ENCODE measurements at places on chromosomes 7 and 10.

- no peak for DNase-seq
Measured at GRCh38 chr10:100148353-100149211, 37.2 kb downstream of the ERLIN1 start.

- no peak for DNase-seq
Measured at GRCh38 chr10:107364872-107365271, 200.4 kb upstream of the SORCS1 start.

DNA sequence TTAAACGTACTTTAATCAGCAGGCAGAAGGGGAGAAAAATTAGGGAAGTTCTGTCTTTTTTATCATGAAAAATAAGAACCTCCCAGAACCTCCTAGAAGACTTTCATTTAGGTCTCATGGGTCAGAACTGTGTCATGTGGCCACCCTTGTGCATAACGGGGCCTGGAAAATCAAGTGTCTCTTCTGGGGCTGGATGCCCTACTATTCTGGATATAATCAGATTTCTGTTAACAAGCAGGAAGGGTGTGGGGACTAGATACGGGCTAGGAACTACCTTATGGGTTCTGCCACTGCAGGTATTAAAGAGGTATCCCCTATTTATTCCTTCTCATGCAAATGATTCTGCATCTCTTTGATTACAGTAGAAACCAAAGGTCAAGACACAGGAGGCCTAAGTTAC, 14.1 kb downstream of the LANCL2 start:
- DNase-seq = no peak

- DNase-seq = no peak
Measured at GRCh38 chr7:88243345-88243909, 23.6 kb upstream of the SRI start.

DNA sequence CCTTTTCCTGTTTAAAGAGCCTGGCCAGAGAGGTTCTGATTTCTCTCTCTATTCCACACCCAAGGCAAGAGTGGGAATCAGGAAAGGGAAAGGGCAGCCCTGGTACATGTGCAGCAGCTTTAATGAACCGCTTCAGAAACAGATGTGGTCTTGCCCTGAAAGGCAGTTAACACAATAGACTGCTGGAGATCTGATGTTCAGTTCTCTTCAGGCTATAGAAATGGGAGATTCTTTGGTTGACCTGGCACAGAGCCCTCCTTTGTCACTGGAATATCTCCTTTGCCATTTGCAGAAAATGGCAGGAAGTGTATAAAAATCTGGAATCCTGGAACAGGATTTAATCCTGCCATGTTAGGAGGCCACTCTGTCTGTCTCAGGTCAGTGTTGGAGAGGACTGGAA, 36.3 kb upstream of the EXOC6 start:
- no peak for DNase-seq

DNA sequence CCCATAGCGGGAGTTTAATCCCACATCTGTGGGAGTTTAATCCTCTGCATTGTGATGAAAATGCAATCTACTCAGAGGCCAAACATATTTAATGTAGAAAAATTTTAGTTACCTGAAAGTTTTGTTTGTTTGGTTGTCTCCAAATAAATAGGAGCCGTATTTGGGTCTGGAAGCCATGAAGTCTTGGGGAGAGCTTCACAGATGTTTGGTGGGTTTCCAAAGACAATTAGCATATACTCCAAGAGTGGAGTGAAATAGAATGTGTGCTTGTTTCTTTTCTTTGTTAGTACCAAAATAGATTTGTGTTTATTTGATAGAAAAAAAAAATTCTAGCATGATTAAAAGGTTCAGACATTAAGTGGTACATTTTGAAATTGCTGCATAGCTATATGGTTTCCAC, 50.9 kb downstream of the ANK3 start:
- DNase-seq = no peak

DNA sequence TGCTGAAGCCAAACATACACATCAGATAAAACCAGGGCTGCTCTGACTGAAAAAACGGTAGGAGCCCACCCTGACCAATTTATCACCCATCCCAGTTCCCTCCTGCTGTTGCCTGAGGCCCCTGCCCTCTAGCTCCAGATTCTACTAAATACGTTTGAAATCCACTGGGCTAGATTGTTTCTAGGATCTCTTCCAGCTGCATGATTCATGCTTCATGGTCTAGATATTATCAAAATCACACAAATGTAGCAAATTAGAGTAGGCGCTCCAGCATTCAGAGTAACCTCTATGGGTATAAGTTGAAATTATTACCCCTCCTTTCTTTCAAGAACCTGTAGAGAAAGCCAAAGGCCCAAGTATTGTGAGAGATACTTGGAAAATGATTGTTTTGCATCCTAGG, 151.2 kb upstream of the FAM13C start:
- no peak for DNase-seq

DNA sequence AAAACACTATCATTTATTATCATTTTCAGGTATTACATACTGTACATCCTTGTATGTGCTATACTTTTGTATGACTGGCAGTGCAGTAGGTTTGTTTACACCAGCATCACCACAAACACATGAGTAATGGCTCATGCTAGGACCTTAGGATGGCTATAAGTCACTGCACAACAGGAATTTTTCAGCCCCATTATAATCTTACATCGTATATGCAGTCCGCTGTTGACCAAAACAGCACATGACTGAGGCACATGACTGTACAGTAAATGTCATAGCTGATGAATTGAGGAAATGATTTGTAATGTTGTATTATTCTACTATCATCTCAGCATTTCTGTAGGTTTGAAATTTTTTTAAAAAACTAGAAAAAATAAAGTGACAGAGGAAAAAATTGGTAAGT, 38.6 kb downstream of the BPGM start:
- no peak for DNase-seq

DNA sequence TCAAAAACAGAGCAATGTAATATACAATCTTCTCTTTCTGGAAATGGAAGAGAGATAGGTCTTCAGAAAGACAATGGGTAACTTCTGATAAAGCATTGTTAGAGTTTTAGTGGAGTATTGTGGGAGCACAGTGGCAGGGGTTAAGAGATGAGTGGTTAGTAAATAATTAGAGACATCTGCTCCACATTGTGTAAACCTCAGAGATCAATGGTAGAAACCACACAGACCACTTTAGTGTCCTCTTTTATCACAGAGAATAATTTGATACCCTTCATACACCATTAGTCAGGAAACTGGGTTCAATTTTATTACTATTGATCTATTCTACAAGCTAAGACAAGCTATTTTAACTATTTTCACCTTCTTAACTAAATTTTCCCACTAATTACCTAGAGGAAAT, 35.9 kb upstream of the MAGI2 start:
- no peak for DNase-seq

GRCh38 chr7:94266238-94266644, 128.5 kb upstream of the COL1A2 start:
- no peak for DNase-seq

- no peak for DNase-seq
Measured at GRCh38 chr7:80135309-80136104, 876 bp downstream of the GNAI1 start.

GRCh38 chr10:111756217-111757061, 427.1 kb downstream of the GPAM start:
- DNase-seq = no peak

- no peak for DNase-seq
Measured at GRCh38 chr10:17423632-17424186, 30.7 kb downstream of the ST8SIA6 start.

DNA sequence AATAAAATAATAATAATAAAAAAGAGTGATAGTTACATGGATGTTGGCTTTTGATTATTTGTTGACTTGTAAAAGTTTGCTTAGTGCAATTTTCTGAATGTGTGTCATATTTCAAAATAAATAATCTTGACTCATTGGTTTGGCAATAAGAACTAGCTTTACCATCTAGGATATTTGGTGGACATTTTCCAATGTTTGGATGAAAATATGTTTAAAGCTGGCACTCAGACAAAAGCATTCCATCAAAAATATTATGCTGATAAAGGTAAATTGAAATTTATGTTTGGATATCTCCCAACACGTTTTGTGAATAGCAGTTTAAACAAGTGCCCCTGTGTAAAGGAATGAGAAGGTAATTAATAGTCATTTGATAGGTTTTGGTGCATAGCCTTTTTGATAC, 62.5 kb upstream of the KCNMA1 start:
- no peak for DNase-seq

DNA sequence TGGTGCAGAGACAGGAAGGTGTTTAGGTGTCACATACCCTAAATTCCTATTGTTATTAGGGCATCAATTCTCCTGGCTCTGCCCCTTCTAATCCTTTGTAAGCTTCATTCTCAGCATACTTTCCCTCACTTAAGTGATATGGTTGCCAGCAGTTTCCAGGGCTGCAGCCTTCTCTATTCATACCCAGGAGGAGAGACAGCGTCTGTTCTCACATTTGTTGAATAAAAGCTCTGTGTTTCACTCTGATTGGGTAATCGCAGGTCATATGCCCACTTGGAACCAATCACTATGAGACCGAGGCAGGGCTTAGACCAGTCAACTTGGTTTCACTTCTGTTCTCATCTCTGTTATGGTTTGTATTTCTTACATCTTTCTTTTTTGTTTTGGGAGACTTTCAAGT, 109.6 kb upstream of the MTPN start:
- no peak for DNase-seq

DNA sequence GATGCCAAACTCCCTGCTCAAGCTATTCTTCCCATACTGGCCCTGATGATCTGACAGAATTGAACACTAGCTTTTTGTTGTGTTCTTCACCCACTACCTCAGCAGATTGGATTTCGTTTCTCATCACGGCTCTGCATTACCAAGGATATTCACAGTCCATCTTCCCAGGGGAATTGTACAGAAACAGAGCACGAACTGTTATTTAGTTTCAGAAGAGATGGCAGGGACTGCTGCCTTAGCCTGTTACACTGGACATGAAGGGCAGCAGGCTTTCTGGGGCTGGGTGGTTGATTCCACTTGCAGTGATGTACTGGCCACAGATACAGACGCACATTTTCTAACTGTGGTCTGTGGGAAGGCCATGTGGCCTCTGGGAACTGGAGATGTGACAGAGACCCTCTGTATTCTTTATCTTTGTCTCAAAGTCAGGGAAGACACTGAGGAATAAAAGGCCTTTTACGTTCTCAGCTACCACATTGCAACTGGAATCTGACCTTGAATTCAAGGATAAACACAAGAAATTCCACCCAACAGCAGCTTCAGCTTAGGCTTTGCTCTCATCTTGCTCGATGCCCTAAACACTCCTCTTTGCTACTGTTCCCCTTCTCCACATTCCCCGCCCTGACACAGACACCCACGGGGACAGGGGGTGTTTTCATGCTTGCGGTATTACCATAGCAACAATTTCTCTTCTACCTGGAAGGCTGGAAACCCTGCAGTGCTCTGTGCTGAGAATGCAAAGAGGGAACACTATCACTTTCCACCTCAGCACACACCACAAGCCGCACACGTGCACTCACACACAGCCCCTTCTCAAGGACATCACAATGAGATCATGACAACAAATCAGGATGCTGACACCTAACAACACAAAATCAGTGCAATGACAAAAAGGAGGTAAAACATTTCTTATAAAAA, 81.7 kb downstream of the RNF216 start:
- no peak for DNase-seq

DNA sequence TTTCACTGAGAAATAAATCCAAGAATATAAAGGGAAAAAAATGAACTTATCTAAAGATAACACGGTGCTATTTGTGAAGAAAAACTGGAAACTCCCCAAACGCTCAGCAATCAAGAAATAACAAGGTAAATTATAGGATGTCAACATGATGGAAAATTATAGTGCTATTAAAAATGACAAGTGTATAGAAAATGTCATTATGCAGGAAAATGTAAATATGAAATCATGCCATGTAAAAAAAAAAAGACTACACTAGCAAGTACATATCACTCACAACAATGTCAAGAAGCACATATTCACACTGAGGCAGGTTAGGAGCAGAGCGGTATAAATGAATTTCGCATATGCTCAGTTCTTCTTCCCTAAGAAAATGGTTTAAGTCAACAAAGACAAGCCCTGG, 27.7 kb downstream of the KLRG2 start:
- DNase-seq = no peak

DNA sequence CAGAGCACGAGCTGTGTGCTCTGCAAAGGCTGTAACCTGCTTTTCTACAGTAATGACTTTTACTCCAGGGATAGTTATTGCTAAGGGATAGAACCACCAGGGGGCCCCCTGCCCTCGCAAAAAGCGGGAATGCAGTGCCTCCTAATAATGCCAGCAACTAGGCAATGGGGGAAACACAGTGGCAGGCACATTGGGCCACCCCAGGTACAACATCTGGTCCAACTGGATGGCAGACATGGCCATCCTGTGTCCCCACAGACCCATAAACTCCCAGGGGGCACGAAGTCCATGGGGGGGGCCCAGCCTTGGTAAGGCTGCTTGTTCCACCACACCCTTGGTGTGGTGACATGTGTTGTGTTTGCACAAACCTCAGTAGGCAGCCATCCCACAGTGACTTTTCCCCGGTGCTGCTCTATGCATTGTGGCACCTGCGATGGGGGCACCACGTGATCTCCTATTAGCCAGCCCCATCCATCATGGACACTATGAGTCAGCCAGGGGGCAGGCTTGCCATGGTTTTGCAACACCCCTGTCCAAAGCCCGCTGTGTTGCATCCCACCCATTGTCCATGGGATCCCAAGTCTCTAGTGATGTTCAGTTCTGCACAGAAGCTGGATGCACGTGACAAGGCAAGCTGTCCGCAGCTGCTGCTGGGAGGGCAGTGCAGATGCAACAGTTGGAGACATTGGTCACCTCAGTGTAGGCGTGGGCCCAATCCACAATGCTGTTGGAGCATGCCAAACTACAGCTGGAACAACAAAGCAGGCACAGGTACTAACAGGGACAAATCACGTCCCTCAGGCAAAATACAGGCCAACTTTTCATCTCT, 84.0 kb downstream of the ANLN start:
- no peak for DNase-seq

- DNase-seq = no peak
Measured at GRCh38 chr10:86295791-86296190, 70.8 kb downstream of the GRID1 start.

DNA sequence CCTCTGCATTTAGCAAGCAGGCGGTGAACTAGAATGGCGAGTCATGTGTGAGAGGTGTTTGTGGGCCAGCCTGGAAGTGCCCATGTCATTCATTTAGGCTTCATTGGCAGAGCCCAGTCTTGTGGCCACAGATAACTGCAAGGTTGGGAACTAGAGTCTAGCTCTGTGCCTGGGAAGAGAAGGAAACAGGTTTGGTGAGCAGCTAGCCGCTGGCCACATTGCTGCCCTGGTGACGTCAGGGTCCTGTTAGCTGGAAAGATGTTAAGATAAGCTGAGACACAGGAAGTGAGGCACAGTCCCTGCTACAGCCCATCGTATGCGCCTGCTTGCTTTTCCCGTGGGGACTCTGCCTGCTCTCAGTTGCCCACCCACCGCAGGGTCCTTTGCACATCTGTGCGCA, 185.5 kb downstream of the CAMK1D start:
- no peak for DNase-seq

GRCh38 chr7:38319873-38320272, 46.4 kb upstream of the TARP start:
- no peak for DNase-seq
